ENCODE measurements at places on chromosomes 2 and 18. TPM values are rescaled to one million over a fixed set of nuclear protein-coding genes. Genes with fewer than 3 reads are reported as not detected.

The ORC2 gene
- 11.0 TPM for total RNA-seq

The EFEMP1 gene
- total RNA-seq: not detected

The IHH gene
- 12.3 TPM for total RNA-seq

The GPR155 gene
- total RNA-seq: not detected

The HS1BP3 gene
- 23.0 TPM for total RNA-seq

The ATAD2B gene
- total RNA-seq: 6.6 TPM

The KATNAL2 gene
- not detected for total RNA-seq

The NR4A2 gene
- total RNA-seq: 4.1 TPM

The CFAP221 gene
- 0.39 TPM for total RNA-seq

The CAVIN2 gene
- 0.84 TPM for total RNA-seq

The PLEK gene
- total RNA-seq: not detected

The IMMT gene
- 44.3 TPM for total RNA-seq

The GCG gene
- not detected for total RNA-seq

The CHRND gene
- total RNA-seq: not detected

The SCN1A gene
- not detected for total RNA-seq

The ASIC4 gene
- 0.08 TPM for total RNA-seq

The C2orf81 gene
- 3.9 TPM for total RNA-seq

All from HT-29 (cell line).